ENCODE measurements at places on chromosomes 5 and 9.

- DNase-seq = no peak
Measured at GRCh38 chr5:142690667-142691066, 4.8 kb upstream of the FGF1 start.

DNA sequence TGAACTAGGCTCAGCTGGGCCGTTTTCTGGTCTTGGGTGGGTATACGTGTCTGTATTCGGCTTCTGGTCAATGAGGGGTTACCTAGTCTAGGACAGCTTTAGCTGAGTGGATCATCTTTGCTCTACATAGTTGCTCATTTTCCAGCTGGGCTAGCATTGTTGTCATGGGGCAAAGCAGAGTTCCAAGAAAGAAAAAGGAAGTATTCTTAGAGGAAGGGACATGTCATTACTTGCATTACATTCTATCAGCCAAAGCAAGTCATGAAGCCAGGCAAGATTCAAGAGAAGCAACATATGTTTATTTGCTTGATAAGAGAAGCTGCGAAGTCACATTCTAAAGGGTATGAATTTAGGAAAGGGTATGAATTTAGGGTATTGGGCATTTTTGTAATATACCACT is 396.5 kb downstream of the ZNF608 start:
- no peak for DNase-seq

GRCh38 chr5:145685417-145685816 is 149.7 kb downstream of the PRELID2 start:
- no peak for DNase-seq

DNA sequence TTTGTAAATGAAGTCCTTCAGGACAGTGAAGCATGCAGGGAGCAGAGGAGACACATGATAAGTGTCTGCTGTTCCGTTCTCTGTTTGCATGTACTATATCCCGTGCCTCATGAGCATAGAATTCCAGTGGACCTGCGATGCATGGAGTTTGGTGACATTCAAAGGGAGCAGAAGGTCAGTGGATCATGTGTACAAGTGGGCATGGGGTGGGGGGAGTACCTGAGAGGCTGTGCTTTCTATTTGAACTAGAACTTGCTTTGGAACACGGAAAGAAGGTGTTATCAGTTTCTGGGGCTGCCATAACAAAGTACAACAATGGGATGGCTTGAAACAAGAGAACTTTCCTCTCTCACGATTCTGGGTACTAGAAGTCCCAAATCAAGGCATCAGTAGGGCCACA is 5.1 kb upstream of the CCNJL start:
- no peak for DNase-seq

DNA sequence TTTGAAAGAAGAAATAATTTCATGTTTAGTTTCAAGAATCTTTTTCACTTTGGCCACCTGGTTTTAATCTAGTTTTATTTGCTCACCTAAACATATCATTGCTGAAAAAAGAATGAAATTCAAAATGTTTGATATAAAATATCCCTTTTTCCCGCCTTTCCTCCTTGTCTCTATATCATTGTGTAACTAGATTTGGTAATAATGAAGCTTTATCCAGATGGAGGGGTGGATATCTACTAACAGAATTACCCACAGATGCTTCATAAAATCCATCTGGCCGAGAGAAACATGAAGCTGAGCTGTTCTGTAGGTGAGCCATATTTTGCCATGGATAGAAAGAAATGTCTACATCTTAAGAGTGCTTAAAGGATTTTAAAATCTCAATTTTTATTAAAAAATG is 214.7 kb downstream of the ICE1 start:
- DNase-seq = no peak

DNA sequence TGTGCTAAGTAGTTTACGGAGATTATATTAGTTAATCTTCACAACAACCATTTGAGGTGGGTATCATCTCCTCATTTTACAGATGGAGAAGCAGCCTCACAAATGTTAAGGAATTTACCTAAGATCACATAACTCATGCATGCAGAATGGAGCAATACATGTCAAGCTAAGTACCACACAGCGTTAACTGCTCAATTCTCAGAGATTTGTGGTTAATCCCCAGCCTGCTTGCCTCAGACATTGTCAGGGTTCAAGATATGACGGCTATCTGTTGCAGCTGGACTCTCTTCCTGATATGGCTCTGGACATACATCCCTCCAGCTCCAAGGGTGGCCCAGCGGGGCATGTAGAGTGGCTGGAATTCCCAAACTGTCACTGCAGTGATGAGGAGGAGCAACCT is 7.3 kb upstream of the ZNF346 start:
- DNase-seq = no peak

- peak; percentile 65 for DNase-seq
Measured at GRCh38 chr5:153831973-153832372, 206.7 kb downstream of the FAM114A2 start.

DNA sequence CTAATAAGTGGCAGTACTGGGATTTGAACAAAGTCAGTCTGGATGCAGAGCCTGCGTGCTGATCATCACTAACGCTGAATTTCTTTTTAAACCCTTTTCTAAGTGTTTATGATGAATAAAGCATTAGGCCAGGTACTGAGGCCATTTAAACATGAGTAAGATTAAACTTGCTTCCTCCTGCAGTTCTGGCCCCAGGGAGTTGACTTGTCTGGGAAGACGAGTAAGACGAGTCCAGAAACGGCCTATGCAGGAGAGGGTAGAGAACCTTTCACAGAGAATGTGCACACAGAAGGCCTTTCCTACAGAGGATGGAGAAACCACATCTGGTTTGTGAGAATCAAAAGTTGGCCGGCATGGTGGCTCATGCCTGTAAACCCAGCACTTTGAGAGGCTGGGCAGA is 42.9 kb downstream of the SPRY4 start:
- DNase-seq = no peak

DNA sequence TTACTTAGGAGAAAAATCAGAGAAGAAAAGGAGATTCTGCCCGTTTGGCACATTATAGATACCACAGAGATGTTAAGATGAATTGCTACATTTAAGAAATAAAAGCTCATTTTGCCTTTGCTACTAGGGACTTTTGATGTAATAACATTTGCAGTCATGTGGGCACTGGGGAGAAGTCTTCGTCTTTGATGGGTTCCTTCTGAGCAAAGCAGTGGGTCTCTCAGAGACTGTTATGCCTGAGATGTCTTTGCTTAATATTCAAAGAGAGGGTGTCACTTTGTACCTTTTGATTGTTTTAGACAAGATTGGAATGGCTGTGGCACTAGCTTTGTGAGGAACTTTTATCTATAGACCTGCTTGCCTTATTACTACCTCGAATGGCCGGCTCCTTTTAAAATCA is 25.0 kb downstream of the SLC25A25 start:
- no peak for DNase-seq

DNA sequence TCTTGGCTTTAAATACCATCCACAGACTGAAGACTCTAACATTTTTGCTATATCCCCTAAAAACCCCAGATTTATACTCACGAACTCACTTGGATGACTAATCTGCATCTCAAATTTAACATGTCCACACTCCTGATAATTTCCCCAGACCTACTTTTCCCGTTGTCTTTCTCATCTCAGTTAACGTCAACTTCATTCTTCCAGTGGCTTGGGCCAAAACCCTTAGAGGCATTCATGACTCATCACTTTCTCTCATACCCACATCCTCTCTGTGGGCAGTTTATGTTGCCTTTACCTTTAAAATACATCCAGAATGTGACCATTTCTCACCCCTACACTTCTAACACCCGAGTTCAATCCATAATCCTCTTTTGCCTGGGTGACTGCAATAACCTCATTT is 96.7 kb downstream of the EDIL3 start:
- peak; percentile 64 for DNase-seq

DNA sequence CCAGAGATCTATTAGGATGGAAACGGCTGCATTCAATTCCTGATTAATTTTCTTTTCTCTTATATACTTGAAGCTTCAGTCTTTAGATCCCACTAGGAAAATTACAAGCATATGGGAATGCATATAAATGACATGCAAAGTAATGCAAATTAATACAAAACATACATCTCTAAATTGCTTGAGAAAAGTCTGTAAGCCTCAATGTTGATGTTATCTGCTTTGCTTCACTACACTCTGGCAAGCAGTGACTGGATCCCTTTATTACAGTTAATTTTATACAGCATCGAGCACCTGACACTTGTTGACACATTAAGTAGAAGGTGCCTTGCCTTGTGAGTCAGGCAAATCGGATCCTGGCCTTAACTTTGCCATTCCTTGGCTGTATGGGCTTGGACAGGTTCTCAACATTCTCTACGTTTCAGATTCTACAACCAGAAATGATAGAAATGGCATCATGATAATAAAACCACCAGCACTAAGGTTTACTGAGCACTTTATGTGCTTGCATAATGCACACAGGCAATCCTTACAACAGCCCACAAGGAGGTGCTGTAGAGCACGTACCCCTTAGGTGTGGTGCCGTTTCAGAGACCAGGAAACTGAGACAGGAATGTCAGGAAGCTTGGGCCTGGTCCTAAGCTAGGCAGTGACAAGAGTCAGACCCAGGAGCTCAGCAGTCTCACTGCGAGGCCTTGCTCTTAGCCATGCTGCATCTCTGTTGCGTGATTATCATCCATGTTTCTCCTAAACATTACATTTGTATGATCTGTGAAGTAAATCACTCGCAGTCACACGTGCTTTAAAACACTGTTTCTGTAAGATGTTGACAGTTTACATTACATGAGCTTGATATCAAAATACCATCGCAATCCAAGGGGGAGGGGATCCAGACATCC is 2.7 kb downstream of the GCNT4 start:
- peak; percentile 78 for DNase-seq

DNA sequence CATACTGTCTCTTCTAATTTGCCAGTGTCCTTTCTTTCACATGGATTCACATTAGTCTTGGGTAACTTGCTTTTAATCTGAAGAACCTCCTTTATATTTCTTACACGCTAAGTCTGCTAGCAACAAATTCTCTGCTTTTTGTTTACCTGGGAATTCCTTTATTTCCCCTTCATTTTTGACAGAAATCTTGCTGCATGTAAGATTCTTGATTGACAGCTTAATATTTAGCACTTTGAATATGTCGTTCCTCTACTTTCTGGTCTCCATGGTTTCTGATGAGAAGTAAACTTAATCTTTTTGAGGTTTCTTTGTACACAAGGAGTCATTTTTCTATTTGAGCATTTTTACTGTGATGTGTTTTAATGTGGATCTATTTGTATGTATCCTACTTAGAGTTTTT is 6.2 kb upstream of the PTPDC1 start:
- DNase-seq = no peak

DNA sequence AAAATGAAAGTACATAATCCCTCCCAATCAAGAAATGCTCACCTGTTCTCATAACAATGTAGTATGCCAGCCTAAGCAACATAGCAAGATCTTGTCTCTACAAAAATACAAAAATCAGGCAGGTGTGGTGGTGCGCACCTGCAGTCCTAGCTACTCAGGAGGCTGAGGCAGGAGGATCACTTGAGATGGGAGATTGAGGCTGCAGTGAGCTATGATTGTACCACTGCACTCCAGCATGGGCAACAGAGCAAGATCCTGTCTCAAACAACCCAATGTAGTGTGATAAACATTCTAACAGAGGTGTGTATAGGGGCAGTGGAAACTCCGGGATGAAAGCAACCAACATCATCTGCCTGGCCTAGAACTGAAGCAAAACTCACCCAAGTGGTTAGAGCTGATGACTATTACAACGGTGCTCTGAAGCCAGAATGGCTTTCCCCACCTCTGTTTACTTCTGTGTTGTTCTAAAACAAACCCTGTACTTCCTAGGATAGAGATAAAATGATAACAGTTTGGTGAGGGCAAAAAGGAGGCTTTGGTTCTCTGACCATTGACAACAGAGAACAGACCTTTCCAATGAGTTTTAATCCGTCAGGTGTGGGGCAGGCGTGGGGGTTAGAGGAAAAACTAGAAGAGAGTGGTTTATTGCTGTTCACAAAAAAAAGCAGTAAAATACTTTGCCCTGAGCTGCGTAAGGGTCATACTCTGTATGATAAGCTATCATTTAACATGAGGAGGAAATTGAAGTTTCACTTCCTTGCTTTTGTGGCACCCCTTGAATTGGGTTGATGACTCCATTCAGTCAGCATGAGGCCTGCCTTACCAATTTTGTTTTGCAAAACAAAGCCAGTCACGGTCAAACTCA is 18.9 kb downstream of the WNT8A start:
- DNase-seq = no peak

DNA sequence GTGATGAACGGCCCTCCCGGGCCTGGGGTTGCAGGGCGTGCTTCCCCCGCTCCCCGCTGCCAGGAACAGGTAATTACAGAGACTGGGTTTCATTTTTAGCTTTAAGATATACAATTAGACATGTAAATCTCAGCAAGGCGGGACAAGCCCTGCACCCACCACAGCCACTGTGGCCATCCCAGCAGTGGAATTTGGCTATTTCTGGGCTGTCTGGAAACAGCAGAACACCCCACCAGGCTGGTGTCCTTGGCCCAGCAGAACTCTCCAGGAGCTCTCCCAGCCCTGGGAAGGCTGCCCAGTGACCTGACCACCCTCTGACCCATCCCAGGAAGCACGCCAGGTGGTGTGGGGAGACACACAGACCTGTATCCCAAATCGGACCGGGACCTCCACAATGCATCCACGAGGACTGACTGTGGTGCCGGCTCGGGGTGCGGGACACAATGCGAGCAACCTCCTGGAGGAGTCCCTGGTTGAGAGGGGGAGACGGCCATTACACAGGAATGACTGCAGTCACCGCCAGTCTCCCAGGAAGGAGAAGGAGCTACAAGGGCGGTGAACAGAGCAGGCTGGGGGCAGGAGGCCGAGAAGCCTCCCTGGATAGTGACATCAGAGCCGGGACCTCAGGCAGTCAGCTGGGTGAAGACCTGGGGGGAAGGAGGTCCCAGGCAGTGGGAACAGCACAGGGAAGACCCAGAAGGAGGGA is 17.3 kb downstream of the EEIG1 start:
- no peak for DNase-seq

DNA sequence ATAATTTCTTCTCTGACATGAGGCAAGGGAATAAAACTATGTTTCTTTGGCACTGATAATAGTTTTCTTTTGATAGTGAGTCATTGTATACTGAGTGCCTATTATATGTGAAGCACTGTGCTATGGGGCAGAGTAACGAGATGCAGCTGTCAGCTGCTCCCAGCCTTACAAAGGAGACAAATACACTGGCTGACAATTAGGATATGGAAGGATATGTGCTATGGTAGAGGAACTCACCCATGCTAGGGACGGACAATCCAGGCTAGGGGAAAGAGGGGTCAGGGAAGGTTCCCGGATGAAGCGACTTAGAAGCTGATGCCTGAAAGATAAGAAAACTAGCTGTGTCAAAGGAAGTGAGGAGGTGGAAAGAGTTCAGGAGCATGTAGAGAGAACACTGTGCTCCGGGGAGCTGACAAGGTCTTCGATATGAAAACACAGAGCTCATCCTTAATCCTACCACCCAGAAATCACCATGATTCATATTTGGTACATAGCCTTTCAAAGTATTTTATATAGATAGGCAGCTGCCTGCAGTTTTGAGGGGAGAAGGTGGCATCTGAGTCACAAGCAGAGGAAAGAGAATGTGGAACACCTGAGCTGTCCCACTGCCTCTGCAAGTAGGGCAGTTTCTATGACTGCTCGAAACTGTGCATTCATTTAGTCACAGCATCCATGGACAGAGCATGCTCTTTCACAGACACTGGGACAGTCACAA is 12.1 kb downstream of the BSPRY start:
- no peak for DNase-seq
